ENCODE measurements at places on chromosomes 7 and 10.

DNA sequence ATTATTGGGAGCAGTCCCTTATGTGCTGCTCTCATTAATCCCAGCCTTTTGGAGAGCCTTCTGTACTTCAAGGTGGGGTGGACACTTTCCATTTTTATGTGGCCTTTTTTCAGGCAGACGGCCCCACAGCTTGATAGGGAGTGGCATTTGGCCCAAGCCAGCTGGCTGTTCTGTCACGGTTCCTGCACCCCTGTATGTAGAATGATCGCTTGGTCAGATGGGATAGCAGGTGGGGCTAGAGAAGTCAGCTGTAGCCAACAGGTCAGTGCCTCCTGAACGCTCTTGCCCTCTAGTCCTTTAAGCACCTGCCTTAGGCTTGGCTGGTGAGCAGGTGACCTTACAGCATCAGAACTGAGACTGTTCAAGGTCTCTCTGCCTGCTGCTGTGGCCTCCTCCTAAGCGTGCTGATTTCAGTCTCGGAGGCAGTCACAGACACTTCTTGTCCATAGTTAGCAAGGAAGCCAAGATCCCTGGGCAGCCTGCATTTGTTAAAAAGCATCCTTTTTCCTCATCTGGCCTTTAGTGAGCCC, 95.3 kb downstream of the LRRC4 start:
- DNase-seq, result peak; percentile 9

DNA sequence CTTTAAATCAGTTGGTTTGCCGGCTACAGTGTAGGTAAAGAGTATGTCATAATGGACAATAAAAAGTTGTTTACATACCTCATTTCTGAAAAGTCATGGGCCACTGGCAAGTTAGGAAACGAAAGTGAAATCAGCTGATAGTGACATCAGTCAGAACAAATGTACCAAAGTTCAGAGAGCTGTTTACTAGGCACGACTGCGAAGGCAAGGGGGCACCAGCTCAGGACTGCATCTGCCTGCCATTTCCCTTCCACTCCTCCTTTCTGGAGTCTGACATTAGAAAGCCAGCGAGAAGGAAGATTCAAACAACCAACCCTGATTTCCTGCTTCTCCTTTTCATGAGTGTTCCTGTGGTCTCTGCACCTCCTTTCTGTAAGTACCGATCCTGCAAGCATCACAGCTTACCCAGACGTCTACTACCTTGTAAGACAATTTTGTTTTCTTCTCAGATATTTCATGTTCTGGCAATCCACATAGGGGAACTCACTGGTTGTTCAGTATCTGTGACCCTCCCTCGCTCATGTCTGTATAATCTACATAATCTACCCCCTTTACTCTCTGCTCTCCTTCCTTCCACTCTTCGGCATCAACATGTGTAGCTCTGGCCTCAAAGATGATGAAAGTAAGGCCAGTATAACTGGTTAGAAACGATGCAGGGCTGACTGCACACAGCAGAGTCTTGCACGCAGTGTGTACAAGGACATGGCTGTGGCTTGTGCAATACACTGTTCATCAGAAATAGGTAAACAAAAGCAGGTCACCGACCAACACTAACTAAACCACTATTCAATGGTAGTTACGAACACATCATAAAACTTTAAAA, at the start of gene TMEM140:
Gene TMEM140, plus strand, starts transcription at position 174 of the 823 bp plus-strand sequence. CDS start 16,370 bp downstream, outside the sequence.
- no peak for DNase-seq

GRCh38 chr7:7984424-7984823, 15.8 kb downstream of the GLCCI1 start:
- no peak for DNase-seq

DNA sequence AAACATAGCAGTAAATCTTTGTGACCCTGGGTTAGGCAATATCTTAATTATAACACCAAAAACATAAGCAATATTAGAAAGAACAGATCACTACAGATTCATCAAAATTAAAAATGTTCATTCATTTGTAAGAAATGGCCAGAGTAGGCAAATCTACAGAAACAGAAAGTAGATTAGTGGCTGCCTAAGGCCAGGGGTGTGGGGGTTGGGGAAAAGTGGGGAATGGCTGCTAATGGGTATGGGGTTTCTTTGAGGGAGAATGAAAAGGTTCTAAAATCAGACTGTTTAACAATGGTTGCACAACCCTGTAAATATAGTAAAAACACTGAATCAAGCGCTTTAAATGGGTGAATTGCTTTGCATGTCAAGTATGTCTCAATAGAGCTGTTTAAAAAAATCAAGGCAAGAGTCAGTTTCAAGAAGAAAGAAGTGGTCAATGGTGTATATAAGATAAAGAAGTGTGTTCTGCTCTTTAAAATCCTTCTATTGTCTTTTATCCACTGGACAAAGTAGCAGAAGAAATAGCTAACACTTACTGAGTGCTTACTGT, 42.6 kb downstream of the CDK6 start:
- DNase-seq, result no peak

DNA sequence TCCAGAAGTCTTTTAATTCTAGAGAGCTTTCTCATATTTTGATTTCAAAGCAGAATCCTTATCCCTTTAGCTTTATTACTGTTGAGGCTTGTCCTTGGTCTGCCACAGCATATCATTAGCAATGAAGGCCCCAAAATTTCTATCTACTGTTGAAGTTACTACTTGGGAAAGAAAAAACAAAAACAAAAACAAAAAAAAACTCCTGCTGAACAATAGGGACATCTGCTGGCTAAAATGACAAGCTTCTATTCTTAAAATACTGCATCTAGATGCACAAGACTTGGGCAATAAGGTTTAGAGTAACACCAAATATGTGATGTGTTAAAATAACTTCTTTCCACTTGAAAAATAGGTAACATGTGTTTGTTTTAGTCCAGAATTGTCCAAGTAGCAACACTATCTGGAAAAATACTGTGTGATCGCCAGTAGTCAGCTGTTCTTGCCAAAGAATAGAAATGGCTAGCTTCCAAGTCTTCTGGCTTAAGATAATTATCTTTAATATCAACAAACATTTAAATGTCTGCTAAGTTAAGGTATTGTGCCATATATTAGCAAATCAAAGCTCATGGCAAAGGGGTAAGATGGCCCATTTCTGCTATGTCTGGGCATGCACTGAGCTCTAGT, 3.8 kb upstream of the DMTF1 start:
- DNase-seq, result peak; percentile 72

DNA sequence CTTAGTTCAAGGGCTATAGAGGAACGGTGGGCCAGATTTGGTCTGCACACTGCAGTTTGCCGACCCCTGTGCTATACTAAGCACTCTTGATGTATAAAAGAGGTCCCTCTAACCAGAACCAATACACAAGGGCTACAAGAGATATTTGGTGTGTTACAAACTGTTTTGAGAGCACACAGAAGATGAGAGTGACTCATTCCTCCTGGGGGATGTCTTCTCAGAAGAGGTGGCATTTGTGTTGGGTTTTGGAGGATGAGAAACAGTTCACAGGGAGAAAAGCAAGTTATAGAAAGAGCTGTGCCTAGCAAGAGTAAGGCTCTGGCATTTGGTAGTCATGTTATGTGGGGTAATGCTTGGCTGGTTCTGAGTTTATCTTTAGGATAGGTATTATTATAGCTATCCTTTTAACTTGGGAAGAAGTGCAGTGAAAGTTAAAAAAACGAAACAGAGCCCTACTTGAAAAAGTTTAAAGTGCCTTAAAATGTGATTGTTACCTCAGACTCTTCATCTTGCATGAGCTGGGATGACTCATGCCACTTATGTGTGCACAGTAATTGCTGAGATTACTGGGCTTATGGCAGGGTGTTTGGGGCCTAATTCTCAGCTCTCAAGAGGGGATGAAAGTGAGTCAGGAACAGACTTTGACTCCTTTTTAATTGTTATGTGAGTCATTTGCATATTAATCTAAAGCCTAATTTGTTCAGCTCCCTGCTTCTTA, 160.4 kb downstream of the KIF20B start:
- DNase-seq, result no peak

DNA sequence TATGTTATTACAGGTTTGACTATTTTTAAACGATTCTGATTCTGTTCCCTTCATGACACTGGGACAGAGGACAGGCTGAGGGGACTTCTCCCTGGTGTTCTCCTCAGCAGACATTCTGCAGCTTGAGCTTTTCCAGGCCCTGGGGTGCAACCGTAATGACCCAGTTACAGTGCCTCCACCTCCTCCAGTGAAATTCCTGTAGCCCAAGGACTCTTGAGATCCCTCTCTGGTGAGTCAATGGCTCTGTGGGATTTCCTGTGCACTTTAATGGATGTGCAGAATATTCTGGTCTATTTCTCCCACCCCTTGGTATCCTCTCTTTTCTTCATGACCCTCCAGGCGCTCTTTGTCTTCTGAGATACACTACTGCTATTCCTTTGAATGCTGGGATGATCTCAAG, 319.3 kb downstream of the INHBA start:
- no peak for DNase-seq

GRCh38 chr10:103451831-103452505, at the start of gene CALHM2:
CALHM2 (minus strand) TSS chr10:103452370; CDS start chr10:103449941, 2,429 bp downstream.
- DNase-seq, result no peak

GRCh38 chr10:28862219-28862618, 184.9 kb downstream of the BAMBI start:
- no peak for DNase-seq

DNA sequence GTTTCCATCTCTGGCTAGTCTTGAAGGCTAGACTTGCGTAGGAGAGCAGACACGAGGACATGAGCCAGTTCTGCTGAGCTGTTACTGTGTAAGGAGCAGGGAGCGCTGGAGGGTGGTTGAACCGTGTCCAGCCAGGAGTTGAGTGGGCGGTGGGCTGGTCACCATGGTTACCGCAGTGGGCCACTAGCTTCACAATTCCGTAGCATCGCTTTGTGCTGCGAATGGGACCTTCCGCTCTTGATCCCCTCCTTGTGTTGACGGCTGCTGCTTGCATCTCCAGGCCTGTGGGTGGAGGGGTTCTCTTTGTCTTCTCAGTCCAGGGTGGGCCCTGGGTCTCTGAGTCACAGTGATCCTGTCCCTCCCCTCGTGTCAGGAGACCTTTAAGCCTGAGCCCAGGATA, 49.4 kb upstream of the OCM start:
- no peak for DNase-seq

GRCh38 chr7:158828133-158829020, 932 bp downstream of the ESYT2 start:
- DNase-seq, result no peak

- DNase-seq, result no peak
Measured at GRCh38 chr7:102322202-102322715, 34.0 kb downstream of the SPDYE6 start.

DNA sequence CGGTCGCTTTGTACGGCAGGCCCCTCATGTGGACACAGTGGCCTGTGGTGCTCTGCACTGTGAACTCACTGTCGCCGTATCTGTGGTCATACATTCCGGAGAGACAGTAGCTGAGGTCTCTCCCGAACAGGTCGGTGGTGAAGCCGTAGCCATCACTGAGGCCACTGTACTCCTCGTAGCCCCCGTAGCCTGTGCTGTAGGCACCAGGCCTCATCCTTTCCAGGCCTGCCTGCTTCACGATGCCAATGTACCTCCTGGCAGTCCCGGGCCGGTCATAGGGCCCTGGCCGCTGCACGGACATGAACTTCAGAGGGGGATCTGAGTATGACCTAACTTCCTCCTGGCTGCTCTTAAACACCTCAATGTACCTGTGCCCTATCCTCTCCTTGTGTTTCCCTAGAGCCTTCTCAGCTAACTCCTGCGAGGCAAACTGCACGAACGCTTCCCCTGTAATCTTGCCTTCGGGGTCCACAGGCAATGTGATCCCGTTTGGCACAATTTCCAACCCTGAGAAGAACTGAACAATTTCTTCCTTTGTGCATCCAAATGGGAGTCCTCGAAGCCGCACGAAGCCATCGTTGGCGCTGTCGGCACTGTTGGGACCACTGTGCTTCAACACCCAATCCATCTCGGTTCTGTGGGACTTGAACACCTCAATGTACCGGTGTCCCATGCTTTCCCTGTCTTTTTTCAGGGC, 15.7 kb downstream of the FXYD4 start:
- DNase-seq, result no peak

- DNase-seq, result no peak
Measured at GRCh38 chr10:45558425-45558824, 114.1 kb downstream of the ZFAND4 start.

DNA sequence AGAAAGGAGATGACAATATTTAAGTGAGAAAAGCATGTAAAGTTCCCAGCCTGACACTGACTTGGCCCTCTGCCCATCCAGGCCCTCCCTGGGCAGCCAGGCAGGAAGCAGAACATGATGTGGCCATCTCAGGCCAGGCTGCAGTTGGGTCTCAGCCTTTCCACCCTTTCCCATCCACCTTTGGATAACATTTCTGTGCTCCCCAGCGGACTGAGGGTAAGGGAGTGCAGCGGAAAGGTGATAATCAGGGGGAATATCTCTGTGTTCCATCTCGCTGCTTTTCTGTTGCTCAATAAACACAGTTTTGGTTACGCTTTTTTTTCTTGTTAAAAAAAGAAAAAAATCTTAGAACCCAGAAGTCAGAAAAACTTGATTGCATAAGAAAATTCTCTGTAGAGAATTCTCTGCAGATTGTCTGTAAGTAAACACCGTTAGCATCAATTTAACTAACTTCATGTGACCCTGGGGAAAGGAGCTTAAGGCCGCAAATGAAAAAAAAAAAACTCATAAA, 37.2 kb upstream of the TARP start:
- DNase-seq, result no peak

DNA sequence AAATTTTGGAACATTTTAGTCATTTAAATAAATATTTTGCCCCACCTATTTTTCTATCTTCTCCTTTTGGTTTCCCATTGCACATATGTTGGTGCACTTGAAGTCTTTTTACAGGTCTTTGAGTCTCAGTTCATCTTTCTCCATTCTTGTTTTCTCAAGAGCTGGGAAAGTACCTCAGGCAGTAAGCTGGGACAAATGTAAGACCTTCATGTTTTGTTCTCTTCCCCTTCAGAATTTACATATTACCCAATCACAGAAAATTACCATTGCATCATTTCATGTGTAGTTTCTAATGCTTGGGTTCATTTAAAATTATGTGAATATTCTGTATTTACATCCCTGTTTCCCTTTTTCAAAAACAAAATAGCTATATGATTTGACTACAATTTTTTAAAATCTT, 1150.0 kb upstream of the POT1 start:
- DNase-seq, result no peak

DNA sequence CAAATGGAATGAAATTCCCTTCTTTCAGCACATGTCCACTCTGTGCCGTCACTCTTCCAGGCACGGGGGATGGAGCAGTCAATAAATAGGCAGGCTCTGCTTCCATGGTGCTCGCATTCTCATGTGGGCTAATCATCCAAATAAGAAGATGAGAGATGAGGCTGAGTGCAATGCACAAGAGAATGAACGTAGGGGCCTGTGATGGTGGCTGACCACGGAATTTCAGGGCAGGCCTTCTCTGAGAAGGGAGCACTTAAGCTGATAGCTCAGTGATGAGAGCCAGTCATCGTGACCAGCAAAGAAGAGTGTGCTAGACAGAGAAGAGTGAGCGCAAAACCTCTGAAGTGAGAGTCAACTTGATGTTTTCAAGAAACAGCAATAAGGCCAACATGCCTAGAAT, 47.9 kb downstream of the TAF3 start:
- no peak for DNase-seq

DNA sequence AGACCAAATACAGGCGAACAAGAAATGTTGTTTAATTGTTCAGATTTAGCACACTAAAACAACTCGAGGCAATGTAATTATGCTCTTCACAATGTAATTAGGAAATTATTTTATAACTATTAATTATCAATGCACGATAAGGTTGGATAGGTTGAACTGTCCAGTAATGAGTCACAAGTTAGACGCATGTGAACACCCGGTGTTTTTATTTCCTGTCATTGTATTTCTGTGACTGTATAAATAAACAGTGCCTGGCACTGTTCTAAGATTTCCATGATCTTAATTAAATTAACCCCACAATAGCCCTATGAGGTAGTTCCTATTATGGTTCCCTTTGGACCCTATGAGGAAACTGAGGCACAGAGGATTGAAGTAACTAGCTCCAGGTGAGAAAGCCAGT, 26.2 kb downstream of the C10orf105 start:
- no peak for DNase-seq

GRCh38 chr10:116838143-116838725, 11.1 kb upstream of the ENO4 start:
- no peak for DNase-seq

Measured in DMS 273 treated with DMSO at 0.1 percent for 48 hours (cell line).